ENCODE measurements at places on chromosomes 12 and 14. TPM values are rescaled to one million over a fixed set of nuclear protein-coding genes. Genes with fewer than 3 reads are reported as not detected.
A peak's percentile ranks its signal among the peaks of the same experiment; 100 is the strongest.

The AQP6 gene
- 0.10 TPM for polyA plus RNA-seq

The NINJ2 gene
- polyA plus RNA-seq, result 0.07 TPM

The ZDHHC22 gene
- 0.03 TPM for polyA plus RNA-seq

The SYNDIG1L gene
- not detected for polyA plus RNA-seq

The KRT75 gene
- not detected for polyA plus RNA-seq

The ACOT6 gene
- polyA plus RNA-seq, result not detected

- H3K4me1 ChIP-seq, result no peaks in the 10 kb centered on the region
- H3K27ac ChIP-seq, result no peak overlapping the region
- no peak overlapping the region for H3K4me3 ChIP-seq
- no peaks in the 10 kb centered on the region for H3K27me3 ChIP-seq
- no peaks in the 10 kb centered on the region for H3K36me3 ChIP-seq
These were observed 62.6 kb upstream of the SSTR1 start for GRCh38 chr14:38145142-38145541.

DNA sequence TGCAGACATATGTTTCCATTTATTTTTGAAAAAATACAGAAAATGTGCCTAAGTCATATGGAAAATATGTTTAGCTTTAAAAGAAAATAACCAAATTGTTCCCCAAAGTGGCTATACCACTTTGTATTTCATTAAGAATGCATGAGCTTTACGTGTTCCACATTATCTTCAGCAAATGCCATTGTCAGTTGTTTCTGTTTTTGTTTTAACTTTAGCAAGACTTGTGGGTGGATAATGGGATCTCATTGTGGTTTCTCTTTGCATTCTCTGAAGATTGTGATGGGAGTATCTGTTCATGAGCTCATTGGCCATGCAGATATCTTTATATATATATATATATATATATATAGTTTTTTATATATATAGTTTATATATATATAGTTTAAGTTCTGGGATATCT, 181.5 kb downstream of the CCER1 start:
- no peaks in the 10 kb centered on the region for H3K4me1 ChIP-seq
- H3K36me3 ChIP-seq, result no peaks in the 10 kb centered on the region
- DNase-seq, result no peak
- H3K27me3 ChIP-seq, result no peaks in the 10 kb centered on the region

GRCh38 chr12:130286741-130287440, 50.8 kb upstream of the PIWIL1 start:
- no peaks in the 10 kb centered on the region for H3K27me3 ChIP-seq
- no peaks in the 10 kb centered on the region for H3K4me1 ChIP-seq
- H3K36me3 ChIP-seq, result no peaks in the 10 kb centered on the region
- no peak overlapping the region for H3K27ac ChIP-seq
- no peak for DNase-seq
- H3K4me3 ChIP-seq, result no peak overlapping the region

GRCh38 chr14:86038387-86039042, 508.6 kb downstream of the FLRT2 start:
- no peaks in the 10 kb centered on the region for H3K36me3 ChIP-seq
- H3K4me3 ChIP-seq, result no peak overlapping the region
- no peaks in the 10 kb centered on the region for H3K27me3 ChIP-seq
- DNase-seq, result peak; percentile 11
- H3K27ac ChIP-seq, result no peak overlapping the region

DNA sequence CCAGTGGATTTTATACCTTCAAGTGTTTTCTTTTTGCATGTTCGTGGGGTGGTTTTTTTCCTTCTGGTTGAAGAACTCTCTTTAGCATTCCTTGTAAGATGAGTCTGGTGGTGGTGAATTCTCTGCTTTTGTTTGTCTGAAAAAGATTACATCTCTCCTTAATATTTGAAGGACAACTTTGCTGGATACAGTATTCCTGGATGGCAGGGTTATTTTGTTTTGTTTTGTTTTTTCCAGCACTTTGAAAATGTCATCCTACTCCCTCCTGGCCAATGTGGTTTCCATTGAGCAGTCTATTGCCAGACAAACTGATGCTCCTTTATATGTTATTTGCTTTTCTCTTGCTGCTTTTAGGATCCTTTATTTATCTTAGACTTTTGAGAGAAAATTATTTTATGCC, 43.2 kb upstream of the ZFP36L1 start:
- no peaks in the 10 kb centered on the region for H3K27me3 ChIP-seq
- H3K4me1 ChIP-seq, result no peaks in the 10 kb centered on the region
- H3K4me3 ChIP-seq, result no peak overlapping the region
- no peak overlapping the region for H3K27ac ChIP-seq
- no peak for DNase-seq

DNA sequence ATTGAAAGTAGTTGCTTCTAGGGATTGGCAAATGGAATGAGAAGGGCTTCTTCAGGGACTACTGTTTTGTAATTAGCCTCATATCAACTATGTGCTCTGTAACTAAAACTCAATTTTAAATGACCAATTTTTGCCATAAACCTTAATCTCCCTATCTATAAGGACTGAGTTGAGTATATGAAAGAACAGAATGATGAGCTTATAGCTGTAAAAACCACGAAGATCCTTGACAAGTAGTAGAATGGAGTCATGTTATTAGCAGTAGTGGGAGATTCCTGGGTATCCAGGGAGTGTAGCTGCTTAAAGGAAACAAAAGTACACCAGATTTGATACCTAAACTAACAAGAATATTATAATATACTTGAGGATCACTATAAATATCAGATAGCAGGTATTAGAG, 28.0 kb downstream of the LGALS3 start:
- H3K4me3 ChIP-seq, result no peak overlapping the region
- DNase-seq, result no peak
- H3K4me1 ChIP-seq, result no peaks in the 10 kb centered on the region
- H3K36me3 ChIP-seq, result peaks cover 19% of the 10 kb centered on the region
- no peak overlapping the region for H3K27ac ChIP-seq

Measured in SK-N-SH (cell line).